ENCODE measurements at places on chromosomes 4 and X.

- no peak for DNase-seq
These were observed 216.9 kb upstream of the NEIL3 start for GRCh38 chr4:177092807-177093206.

DNA sequence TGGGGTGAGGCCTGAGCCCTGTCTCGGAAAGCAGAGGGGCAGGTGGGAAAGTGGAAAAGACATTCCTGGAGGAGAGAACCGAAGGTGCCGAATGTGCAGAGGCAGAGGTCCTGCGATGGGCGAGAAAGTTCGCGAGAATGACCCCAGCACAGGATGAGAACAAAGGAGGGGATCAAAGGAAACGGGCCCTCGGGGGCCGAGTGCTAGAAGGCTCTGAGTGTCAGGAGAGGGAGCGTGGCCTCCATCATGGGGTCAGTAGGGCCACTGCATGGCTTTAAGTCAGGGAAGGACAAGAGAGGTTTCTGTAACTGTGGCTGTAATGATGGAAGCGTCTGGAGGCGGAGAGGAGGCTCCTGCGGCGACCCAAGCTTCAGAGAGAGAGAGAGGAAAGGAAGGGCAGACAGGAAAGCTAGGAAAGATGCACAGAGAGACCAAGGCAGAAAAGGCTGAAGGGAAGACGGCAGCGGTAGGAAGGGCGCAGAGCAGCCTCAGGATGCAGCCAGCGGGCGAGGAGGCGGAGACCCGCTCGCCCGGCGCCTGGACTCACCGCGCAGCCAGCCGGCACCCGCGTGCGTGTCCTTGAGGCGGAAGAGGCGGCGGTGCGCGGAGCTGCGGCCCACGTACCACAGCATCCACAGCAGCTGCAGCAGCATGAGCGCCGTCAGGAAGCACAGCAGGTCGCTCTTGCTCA is 669 bp downstream of the OTOP1 start:
- no peak for DNase-seq

GRCh38 chr4:28686618-28687017 is 1826.0 kb downstream of the STIM2 start:
- DNase-seq = peak; percentile 6

- DNase-seq = no peak
These were observed 15.9 kb downstream of the RELL1 start for GRCh38 chr4:37670249-37670648.

DNA sequence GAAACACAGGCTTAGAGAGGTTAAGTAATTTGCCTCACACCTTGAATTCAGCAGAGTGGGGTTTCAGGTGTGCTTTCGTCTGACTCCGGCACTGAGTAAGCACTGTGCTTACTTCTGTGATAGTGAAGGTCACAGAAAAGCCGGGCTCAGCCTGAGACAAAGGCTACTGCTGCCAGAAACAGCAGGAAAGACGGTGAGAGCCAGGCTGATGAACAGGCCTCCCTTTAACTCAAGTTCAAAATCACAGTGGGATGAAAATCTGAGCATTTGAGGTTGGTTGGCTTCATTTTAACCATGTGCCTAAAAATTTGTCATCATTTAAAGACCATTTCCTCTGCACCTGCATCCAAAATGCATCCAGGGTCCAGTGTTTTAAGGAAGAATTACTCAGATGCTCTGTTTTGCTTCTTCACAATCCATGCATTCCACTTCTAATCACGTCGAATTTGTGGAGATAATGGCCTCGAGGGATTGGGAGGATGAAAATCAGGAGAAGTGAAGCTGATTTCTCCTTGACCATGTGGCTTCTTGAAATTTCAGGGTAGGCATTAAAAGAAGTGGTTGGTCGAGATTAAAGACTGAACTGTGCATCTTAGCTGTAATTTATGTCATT is 121.2 kb upstream of the LNX1 start:
- no peak for DNase-seq

DNA sequence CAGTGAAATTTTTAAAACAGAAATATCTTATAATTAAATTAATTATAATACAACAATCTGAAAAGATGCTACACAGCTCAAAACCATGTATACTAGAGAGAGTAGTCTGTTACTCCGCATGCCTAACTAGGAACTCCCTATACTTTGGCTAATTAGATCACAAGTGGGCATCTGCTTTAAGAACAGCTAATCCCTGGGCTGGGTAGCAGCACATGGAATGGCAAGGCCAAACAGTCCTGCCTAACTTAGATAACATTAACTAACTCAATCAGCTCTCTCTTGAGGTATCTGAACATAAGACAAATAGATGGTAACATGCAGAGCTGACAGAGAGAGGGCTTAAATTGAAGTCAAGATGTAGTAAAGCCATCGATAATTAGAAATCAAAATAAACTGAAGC is 9.9 kb downstream of the CHIC2 start:
- DNase-seq = no peak

DNA sequence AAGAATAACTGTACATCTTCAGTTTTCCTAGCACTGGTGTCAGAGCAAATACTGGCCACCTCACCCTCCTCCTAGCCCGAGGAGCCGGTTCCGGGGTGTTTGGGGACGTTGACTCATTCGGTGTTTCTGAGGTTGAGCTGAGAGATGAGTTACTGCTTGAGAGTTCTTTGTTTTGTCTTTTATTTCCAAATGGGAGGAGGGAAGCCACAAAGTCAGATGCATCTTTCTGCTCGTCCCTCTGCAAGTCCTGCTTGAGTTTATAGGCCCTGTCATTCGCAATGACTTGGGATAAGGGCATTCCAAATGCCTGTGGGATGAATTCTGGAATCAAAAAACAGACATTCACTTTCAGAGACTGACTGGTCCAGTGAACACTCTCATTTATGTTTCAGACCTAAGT is 77.5 kb downstream of the HCCS start:
- DNase-seq = no peak

- DNase-seq = no peak
These were observed 219.7 kb upstream of the TENM3 start for GRCh38 chr4:182023469-182023868.

DNA sequence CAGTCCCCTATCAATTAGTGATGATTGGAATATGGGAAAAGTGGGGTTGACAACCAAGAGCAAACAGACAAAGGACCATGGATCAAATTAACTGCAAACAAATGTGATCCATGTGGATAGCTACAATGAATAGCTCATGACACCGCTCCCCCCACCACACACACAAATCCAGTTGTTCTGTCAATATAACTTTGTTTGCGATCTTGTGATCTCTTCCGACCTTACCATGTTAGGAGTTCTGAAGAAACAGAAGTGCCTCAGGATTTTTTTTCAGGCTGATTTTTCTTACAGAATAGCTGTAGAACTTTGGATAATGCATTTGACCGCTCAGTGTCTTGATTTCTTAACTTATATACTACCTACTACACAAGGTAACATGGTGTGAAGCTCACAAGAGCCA is 116.6 kb downstream of the SH2D1A start:
- DNase-seq = no peak

DNA sequence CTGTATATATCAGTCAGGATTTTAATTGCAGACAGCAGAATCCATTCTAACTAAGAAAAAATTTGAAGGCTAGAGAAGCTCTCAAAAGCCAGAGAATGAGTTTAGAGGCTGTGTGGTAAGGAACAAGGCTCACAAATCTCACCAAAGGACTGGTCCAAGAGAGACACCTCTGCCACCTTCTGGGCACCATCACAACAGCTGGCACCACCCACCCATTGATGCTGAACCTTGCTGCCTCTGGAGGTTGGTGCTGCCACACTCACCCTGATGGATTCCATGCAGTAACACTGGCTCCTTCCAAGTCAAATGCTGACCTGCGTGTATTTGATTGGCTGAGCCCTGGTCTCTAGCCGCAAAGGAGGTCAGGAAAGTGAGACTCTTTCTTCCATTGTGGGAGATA is 100.8 kb downstream of the BEND2 start:
- DNase-seq = no peak

DNA sequence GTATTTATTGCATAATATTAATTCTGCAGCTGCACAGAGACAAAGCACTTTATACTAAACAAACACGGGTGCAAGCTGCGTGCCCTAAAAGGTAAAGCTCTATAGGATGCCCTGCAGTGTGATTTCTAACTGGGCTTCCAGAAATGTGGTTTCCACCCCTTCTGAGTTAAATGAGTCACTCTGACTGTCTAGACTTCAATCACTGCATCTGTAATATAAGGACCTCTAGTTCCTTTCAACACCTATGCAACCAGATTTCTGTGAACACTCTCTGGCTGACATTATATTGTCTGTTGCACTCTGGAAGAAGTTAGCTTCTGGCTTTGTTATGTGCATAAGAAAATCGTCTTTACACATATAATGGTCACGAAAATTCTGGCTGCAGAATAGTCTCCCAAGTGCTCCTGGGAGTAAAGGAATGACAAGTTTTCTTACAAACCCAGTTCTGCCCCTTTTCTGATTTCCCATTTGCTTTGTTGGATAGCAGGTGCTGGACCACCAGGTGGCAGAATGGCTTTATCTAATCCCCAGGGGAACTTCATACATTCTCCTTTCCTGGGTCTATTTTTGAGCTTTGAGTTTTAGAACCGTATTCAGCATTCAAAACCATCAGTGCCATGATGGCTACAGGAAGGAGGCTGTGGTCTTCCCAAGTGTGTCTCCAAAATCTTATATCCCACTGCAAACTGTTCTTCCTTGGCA is 842.2 kb downstream of the STIM2 start:
- DNase-seq = no peak

- DNase-seq = no peak
These were observed 41.8 kb upstream of the CT47C1 start for GRCh38 chrX:119030990-119031389.

DNA sequence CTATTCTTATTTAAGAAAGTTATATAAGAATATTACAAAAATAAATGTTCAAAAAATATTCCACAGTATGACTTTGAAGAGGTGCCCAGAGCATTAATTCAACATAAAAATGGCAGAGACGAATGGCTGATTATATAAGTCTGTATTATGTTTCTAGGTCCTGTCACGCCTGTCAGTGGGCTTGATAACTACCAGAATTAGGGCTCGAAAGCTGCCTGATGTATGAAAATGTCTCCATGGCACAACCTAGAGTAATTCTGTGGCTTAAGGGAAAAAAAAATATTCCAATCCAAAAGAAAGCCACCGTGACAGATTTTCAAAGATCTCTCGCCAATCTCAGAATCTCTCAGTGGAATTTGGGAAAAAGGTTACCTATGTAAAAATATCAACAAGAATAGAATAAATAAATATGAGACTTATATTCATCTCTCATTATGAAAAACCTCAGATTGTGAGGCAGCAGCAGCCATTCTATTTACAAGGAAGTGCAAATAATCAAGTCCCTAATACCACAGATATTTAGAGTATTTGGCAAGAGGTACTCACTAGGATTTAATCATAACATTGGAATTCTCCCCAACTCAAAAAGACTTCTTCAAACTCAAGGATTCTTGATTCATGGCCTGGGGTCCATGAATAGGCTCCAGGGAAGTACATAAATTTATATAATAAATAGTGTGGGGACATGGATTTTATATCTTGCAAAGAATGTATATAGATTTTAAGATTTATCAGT is 489.1 kb upstream of the INTU start:
- no peak for DNase-seq

DNA sequence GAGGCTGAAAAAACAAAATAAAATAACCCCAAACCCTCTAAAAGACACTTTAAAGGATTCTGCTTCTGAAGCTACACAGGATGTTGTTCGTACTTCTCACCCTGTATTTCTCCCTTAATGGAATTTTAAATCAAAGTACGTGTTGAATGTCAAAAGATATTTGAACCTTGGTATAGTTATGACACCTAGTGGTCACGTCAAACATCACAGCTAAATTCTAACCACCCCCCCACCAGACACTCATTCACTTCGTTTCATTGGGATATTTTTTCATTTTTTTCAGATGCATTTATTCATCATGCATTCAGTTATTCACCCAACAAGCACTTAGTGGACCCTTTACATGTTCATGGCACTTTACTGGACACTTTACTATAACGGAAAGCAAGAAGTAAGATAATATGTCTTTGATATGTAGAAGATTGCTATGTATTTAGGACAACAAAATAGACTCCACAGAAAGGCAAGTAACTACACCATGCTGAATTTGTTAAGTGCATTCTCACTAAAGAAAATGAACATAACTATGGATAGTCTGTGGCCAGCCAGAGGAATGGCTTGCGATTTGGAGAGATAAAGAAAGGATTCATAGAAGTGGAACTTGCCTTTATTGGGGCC is 62.5 kb upstream of the GPR174 start:
- DNase-seq = peak; percentile 5

GRCh38 chrX:2516623-2517022 is 15.8 kb upstream of the DHRSX start:
- DNase-seq = no peak

- no peak for DNase-seq
These were observed 17.7 kb upstream of the AP1AR start for GRCh38 chr4:112213856-112214255.

DNA sequence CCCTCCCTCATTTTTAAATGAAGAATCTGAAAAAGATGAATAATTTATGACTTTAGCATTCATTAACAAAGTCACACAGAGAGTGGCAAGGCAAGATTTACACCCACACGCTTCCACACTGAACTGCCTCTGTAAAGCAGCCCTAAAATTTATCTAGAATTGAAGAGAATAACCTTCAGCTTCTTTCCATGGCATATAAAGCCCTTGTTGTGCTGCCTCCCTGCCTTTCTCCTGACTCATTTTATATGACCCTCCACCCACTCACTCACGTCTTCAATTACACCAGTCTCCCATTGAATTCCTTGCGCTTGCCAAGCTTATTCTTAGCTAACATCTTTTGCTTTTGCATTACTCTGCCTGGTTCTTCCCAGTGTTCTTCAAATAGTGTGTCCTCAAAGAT is 2649.3 kb downstream of the PCDH7 start:
- DNase-seq = no peak

- DNase-seq = no peak
These were observed 38.4 kb downstream of the PSAPL1 start for GRCh38 chr4:7396186-7396910.

DNA sequence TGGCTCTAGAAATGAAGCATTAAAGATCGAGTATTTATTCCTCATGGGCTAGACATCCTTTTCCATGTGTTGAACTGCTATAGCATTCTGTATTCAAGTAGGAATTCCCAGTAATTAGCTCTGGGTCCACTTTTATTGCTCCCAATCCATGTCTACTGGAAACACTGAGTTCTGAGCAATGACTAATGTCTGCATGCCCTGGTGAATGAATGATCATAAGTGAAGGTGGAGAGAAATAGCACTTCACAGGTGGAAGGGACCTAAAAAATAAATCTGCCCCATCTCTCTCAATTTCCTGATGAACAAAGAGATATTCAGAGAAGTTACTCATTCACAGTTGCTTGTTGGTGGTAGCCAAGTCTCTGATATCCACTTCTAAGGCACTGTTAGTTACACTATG is 34.6 kb upstream of the CXCL8 start:
- no peak for DNase-seq
